ENCODE measurements at places on chromosomes 16 and 17.

DNA sequence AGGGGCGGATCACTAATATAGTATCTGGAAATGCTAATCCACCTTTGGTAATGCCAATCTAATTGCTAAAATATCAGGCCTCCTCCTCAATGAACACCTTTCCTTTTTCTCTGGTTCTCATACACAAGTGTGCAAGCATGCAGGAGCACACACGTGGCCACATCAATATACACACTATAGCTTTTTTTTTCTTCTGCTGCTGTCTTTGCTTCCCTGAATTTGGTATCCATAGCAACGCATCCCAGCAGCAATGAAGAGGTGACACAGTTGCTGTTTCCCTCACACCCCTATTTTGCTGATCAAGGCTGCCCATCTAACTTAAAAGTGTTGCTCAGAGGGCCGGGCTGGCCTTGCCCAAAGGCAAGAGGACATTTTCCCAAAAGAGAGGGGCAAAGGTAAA, 15.4 kb downstream of the NOG start:
- no peak for DNase-seq

DNA sequence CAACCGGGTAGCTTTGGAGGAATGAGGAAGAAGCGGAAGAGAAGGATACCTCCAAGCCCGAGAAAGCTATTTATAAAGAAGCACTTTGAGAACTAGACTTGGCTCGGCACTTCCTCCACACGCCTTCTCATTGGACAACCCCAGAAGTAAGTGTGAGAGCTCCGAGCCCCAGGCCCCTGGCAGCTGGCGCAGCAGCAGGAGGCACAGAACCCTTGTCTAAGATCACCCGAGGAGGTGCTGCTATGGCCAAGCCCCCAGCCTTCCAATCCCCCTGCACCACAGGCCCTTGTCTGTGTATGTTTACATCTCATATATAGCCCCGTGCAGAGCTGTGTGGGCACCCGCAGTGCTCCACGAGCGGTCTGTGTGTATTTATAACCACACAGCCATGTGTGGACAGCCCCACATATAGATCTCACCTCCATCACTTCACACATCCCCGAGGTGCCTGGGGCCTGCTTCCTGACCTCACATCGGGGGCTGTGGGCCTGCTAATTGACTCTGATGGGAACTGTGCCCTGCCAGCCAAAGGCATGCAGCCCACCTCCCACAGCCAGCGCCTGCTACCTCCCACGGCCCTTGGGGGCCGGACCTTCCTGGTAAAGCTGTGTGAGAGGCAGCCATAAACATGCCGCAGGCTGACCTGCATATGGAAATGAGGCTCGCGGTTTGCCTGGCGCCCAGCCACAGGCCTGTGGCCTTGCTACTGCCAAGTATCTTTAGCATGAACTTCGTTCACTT, 96.1 kb downstream of the C17orf67 start:
- no peak for DNase-seq

DNA sequence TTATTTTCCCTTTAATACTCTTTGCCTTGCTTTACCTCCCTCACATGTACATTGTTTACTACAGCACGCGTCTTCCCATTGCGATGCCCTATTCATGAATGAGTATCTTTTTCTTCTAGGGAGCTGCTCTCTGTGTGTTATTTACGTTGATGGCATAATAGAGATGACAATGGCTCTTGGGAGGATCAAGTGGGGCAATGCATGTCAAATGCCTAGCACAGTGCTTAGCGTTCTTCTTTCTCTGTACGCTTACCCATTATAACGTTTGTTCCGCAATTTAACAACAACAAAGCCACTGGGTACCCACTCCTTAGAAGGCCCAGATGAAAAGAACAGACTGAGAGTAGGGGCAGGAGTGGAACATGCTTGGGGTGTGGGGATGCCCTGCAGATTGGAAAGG, 271.6 kb upstream of the TNRC6C start:
- DNase-seq: no peak

- no peak for DNase-seq
Observed at GRCh38 chr17:70863436-70864248, 694.3 kb downstream of the KCNJ2 start.

DNA sequence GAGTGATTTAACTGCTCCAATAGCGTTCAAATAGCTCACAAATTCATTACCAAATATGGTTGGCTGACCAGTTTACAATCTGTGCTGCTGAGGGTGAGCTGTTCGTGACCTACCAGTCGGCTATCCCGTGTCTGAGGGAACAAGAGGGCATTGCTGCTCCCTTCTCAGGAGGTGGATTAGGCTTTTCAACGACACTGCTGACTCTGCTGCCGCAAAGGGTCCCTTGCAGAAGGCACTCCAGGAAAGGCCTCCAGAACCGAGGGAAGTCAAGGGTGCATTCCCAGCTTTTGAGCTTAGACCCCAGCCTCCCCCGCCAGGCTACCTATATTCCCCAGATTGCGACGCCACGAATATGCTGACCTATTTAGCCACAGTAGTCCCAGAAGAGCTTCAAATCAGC, 32.3 kb downstream of the GJC1 start:
- no peak for DNase-seq

- peak; percentile 80 for DNase-seq
Observed at GRCh38 chr17:47229535-47230443, 20.6 kb downstream of the MYL4 start.

DNA sequence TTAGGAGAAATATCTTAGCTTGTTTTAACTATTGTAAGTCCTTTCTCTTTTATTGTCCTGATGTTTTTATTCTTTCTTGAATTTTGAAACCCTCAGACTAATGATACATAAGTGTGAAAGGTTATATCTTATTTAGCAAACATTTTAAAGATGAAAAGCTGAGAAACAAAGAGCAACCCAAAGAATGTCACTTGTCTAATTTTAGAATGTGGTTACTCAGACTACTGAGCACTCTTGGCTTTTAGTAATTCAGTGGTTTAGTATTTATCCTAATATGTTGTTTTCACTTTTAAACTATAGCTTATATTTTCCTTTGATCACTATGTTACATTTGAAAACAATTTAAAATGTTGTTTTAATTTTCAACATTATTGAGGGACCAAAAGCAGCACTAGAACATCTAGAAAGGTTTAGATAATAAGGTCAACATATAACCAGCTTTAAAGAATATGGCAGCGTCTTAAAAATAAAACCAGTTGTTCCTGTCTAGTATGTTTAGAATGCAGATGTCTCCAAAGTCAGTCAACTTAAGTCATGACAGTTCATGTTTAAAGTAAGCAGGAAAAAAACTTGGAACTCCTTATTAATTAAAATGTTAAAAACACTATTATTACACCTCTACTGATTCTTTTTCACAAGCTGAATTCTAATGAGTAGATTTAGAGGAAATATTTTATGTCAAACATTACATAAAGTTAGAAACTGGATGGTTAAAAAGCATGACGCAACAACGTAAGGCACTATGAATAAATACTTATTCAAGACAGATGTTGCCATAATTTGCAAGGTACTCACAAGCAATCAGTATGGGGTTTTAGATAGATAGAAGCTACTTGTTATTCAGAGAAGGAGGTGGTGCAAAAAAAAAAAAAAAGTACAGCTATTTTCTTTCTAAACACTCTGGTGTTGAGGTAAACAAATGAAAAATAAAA, 2.4 kb downstream of the MBTD1 start:
- DNase-seq: no peak

DNA sequence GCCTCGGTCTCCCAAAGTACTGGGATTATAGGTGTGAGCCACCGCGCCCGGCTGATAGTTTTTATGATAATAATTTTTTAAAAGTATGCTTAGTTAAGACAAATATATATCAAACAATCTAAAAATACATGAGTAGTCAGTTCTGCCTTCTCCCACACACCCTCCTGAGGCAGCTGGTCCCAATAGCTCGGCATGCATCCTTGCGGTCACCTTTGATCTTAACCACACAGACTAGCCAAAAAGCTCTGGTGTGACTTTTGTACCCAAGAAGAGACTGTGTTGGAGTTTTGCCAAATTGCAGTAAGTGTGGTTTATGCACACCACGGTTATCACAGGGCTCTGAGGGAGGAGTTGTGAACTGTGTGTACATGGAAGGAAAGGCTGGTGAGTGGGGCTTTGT, 25.6 kb downstream of the ATP6V0A1 start:
- DNase-seq: no peak

DNA sequence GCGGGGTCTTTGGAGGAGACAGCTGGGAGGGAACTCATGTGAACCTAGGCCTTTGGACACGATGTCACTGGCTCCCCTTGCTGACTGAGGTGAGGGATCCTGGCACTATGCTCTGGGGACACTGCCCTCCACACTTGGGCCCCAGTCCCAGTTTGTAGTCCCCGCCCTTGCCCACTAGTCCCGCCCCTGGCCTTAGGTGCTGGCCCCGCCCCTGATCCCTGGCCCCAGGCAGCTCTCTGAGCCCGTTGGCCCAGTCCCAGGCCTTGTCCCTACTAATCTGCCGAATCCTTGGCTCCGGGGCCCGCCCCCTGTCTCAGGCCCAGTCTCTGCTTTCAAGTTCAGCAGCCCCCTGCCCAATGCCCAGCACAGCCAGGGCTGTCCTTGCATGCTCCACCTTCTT, 61.0 kb downstream of the SMPD3 start:
- peak; percentile 91 for DNase-seq

DNA sequence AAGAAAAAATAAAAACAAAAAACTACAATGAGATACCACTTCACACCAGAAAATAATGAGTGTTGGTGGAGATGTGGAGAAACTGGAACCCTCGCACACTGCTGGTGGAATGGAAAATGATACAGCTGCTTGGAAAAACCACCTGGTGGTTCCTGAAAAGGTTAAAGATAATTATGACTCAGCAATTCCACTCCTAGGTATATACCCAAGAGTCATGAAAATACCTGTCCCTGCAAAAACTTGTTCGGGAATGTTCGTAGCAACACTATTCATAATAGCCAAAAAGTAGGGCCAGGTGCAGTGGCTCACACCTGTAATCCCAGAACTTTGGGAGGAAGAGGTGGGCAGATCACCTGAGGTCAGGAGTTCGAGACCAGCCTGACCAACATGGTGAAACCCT, 8.1 kb upstream of the ITGAE start:
- no peak for DNase-seq

DNA sequence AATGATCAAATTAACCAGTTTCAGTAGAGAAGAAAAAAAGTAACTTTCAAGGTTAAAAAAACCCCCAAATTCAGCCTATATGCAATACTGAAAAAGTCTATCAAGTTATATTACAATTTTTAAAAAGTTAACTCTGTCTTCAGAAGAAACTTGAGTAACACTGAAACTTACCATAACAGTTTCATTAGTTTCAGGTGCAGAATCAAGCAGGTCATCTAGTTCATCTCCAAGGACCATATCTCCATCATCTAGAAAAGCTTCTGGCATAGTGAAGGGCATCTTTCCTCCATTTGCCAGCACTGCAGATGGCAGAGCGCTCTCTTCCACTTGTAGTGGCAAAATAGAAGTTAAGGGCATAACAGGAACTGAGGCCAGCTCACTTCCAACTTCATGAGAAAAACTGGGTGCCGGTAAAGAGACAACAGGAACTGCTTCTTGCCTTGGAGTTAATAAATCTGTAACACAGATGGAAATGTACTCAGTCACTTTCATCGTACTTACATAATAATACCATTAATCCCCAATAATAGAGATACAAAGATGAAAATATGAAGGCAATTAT, 22.9 kb downstream of the ZC3H7A start:
- DNase-seq: no peak

GRCh38 chr17:46790216-46790615, 28.3 kb downstream of the WNT3 start:
- no peak for DNase-seq

- DNase-seq: no peak
Observed at GRCh38 chr16:56233795-56234566, 42.7 kb downstream of the GNAO1 start.

All from left colon (tissue), 2 donors.